WTC11 (cell line): ENCODE measurements at places on chromosomes 13 and 19.

DNA sequence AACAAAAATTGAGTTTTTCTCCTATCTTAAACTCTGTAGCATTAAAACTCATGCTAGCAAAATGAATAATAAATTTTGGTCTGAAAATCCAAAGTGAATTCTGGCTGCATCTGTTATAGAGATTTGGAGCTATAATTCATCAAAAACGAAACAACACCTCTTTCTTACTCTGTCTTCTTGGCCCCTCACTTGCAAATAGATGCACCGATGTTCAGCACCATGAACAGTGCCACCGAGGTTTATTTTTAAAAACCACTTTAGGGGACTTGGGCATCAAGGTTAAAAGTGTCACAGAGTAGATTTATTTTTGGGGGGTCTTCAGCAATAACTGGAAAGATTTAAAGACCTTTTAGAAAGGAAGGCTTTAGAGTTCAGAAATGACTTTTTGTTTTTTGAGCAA, 26.1 kb upstream of the EID2 start:
- DNase-seq: no peak

- no peak for DNase-seq
Observed at GRCh38 chr13:106276876-106277275, 258.6 kb downstream of the EFNB2 start.

DNA sequence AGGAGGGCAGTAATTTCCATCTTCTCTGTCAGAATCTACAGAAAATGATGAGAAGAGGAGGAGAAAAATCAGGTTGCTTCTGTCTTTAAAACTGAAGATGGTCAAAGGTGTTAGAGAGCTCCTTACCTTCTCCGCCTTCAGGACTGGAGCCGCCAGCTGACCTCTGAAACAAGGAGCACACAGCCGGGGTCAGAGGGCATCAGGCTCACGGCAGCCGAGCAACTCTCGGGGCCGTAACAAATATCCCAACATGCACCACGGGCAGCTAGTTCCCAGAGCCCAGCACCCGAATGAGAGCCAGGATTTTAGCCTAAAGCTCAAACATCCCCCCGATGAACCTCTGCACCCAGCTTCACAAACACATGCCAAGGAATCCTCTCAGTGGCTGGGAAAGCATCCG, 27.6 kb downstream of the CAPS start:
- DNase-seq: no peak

DNA sequence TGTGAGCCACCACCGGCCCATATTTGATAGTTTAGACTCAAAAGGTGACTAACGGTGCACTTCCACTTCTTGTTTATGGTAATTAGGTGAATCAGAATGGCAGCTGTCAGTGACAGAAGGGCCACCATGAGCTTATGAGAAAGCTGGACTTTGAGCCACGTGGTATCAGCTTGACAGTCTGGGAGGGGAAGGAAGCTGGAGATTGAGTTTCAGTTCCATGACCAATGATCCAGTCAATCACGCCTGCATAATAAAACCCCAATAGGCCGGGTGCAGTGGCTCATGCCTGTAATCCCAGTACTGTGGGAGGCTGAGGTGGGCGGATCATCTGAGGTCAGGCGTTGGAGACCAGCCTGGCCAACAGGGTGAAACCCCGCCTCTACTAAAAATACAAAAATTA, 8.2 kb downstream of the EID2B start:
- no peak for DNase-seq

DNA sequence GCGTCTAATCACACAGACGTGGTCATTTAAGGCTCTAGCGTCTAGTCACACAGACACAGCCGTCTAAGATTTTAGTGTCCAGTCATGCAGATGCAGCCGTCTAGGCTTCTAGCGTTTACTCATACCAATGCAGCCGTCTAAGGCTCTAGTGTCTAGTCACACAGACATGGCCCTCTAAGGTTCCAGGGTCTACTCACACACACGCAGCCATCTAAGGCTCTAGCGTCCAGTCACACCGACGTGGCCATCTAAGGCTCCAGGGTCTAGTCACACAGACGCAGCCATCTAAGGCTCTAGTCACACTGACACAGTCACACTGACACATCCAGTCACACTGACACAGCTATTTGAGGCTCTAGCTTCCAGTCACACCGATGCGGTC, 55.7 kb downstream of the KLF2 start:
- no peak for DNase-seq

- no peak for DNase-seq
Observed at GRCh38 chr19:11288349-11288748, 7.6 kb upstream of the TSPAN16 start.
